ENCODE measurements at places on chromosomes 6 and 20.

DNA sequence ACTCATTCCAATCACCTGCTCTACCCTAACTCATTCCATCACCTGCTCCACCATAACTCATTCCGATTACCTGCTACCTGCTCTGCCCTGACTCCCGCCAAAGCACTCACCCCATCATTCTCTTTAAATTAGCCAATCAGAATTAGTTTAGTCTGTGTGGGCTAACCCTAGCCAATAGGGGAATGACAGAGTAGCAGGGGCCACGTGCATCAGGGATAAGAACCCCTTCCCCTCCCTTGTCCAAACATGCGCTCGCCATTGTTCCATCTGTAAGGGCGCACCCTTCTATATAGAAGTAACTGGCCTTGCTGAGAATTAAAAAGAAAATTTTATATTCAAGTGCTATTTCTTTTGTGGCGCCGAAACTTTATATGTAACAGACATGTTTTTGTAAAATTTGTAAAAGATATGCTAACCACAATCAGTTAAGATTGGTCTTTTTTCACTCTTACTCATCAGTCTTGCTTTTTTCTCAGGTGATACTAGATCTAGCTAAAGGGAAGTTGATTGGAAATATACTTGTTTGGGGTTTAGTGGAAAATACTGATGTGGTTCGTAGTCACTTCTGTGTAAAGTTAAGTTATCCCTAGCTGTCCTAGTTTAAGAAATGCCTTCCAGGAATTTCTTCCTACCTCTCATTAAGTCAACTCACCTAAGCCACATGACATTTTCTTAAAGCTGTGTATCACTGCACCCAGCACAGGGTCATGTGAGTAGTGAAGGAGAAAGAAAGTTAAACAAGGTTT lies 16.5 kb downstream of the RTN4IP1 start:
- DNase-seq, result no peak

DNA sequence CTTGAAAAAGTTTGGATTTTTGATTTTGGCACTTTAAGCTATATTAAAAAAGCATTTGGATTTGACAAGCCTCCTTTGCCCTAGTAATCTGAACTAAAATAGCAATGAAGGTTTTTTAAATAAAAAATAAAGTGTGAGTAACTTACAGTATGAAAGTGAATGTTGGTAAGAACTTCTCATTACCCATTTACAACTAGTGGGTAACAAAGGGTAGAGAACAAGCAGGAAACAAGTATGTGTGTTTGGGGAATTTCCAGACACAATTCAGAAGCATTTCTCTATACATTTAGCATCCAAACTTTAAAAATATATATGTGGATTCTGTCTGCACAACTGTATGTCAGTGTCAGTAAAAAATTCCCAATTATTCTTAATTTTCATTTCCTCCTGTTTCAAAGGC lies 2.9 kb downstream of the TMEM30A start:
- no peak for DNase-seq

DNA sequence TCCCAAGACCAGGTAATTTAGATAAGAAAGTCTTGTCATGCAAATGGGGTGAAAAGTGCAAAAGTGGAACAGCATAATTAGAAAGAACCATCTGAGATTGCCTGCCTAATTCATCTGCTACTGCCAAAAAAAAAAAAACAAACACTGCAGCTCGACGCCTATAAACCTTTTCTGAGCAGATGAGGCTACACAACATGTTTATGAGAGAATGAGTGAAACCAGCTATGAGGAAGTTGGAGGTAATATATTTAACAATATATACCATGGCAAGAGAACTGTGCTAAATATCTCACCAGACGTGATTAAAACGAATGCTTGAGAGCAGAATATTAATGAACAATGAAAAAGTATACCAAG lies 50.0 kb downstream of the LAMA4 start:
- DNase-seq, result no peak

DNA sequence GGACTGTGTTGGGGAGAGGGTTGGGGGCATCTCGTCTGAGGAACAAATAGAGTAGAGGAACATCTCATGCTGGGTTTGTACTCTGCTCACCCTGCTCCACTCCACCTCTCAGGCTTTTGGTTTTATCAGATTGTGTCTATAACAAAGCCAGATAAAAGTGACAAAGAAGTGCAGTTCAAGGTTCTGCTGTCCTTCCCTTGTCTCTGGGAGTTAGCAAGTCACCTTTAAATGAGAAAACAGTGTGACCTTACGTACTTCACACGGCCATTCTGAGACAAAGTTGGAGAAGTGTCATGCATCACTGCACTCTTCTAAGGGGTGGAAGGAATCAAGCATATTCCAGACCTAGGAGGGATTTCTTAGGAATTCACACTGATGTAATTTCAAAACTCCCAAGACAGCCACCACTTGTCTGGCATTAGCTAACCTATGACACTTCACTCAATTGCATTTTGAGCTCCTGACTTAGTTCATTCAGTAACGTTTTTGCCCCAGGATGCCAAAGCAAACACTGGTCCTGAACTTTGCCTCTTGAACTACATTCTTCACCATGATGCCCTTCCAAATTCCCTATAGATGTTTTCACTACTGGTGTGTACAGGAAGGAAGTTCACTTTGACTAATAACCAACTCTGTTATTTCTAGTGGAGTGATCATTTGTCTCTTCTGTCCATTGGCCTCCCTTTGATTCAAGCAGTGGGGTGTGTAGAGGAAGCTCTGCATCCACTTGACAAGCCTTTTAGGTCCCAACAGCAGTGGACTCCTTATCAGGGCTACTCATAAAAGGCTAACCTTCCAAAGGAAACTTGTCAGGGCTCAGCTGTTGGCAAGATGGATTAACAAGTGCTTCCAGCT lies 647.6 kb upstream of the FLRT3 start:
- peak; percentile 45 for DNase-seq

- no peak for DNase-seq
Observed at GRCh38 chr6:16690608-16691142, 70.6 kb downstream of the ATXN1 start.

DNA sequence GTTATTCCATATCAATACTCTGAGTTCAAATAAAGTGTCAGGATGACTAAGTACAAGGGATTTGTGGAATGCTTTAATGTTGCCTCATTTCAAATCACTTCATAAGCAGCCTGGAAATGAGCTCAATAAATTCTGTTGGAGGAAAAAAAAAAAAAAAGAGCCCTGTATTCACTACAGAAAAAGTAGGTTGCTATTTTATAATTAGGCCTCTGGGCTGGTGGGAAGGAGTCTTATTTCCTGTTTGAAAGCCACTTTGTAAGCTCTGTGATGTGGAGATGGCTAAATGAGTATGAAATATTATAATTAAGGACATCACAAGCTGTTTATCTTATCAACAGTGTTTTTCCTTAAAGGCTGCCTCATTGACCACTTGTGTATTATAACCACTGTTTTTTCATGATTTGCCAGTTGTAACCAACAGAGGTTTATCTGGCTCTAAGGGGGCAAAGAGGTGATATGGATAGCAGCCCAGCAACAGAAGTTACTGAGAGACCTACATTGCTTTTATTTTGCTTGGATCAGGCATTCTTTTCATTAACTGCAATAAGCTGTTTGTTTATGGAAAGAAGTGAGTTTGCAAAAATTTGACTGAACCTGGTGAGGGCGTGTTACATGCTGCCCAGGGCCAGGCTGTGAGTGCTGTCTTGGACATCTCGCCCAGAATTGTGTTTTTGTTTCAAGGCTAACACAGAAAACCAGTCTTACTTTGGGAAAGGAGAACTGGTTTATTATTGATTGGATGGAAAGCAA lies 563.3 kb upstream of the MAP3K7 start:
- DNase-seq, result no peak

GRCh38 chr6:44942201-44942600 lies 385.9 kb upstream of the RUNX2 start:
- no peak for DNase-seq

DNA sequence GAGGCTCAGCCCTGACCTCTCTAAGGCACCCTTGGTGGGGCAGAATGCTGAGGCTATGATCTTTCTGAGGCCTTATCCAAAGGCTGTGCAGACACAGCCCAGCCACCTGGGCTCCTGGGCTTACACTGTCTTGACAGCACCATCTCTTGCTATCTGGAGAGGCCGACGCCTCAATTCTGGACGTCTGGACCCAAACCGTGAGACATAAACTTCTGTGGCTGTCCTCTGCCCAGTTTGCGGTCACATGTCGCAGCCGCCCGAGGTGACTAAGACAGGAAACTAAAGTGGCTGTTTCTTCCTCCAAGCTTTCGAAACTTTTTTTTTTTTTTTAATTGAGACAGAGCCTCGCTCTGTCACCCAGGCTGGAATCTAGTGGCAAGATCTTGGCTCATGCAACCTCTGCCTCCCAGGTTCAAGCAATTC lies 49.3 kb downstream of the PRR18 start:
- no peak for DNase-seq

DNA sequence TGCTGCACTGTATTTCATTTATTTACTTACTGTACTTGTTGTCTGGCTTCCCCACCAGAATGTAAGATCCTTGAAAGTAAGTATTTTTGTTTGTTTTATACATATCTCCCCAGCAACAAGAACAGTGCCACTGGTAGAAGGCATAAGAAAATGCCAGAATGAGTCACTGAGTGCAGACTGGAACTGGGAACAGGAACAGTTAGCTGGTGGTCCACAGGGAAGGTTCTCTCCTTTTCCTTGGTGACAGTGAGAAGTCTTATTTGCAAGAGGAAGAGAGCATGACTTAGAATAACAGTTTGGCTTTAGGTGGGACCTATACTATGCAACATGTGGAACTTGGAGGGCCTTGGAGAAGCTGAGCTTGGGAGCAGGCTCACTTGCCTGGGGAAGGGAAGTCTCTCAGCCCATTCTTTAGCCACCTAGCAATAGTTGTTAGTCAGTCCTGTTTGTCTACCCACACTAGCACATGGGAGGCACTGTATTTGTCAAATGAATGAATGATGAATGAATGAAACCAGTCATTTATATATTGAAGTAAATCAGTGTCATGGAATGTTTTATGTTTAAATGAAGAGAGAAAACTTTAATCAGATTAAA lies 203.5 kb downstream of the KCNQ5 start:
- no peak for DNase-seq

GRCh38 chr6:162416831-162417537 lies 310.6 kb downstream of the PRKN start:
- DNase-seq, result no peak

DNA sequence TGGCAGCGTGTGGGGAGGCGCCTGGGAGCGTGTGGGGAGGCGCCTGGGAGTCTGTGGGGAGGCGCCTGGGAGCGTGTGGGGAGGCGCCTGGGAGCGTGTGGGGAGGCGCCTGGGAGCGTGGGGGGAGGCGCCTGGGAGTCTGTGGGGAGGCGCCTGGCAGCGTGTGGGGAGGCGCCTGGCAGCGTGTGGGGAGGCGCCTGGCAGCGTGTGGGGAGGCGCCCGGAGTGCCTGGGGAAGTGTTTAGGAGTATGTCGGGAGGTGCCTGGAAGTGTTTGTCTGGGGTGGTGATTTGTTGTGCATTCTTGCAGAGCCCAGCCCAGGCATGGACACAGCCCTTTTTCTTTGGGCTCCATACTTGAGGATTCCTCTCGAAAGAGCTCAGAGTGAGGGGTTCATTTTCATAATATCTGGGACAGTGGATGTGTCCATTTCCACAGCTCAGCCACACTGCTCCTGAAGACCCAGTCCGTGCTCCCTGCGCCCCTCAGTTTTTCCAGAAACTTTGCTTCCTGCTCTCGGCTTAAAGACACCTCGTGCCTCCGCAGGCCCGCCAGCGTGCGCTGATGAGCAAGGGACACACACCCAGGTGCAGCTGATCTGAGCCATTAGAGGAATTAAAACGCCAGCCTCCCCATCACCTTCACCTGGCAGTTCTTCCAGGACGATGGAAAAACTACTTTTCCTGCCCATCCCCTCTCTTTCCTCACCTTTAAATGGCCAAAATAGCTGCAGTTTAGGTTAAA lies 172.2 kb upstream of the THBS2 start:
- DNase-seq, result no peak

DNA sequence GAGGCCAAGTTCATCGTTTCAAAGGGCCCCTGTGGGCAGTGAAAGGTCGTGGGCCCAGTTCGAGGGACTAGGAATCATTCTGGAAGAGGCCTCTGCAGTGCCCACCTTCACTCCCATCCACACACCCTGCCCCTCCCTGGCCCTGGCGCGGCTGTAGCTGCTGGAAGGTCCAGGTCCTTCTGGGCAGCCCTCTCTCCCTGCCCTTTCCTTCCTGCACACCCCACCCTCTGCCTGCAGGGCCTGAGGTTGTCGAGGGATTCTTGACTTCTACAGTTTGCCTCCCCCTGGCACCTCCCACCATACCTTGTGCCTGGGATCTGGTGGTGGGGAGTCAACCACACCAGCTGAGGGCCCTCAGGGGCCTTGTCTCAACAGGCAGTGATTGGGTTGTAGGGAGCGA lies 4.5 kb upstream of the MYT1 start:
- DNase-seq, result no peak

Measured in glomerular endothelial cell (primary cell).